Left kidney (tissue), 8 donors: ENCODE measurements at places on chromosomes 7 and 10. TPM values are rescaled to one million over a fixed set of nuclear protein-coding genes. Genes with fewer than 3 reads are reported as not detected.

GRCh38 chr7:134845461-134845860 lies 66.0 kb downstream of the CALD1 start:
- DNase-seq, result no peak

DNA sequence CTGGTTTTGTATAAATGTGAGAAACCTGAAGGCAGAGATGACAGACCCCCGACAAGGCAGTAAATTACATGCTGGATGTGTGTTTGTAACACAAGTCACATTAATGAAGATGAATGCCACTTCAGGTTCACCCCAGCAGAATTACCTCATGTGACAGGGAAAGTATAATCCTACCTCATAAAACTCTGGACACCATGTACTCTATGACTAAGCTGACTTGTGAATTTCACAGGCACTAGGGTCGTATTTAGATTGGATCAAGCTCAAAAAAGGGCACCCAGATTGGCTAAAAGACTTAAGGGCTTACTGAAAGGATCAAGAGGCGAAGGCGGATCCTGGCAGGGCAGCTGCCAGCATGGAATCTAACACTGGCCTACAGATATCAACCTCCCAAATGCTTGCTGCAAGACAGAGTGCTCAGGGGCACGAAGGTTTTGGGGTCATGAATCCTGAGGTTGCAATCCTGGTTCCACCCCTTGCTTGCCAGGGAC lies 161.4 kb downstream of the PIP4K2A start:
- peak; percentile 15 for DNase-seq

- DNase-seq, result no peak
Measured at GRCh38 chr7:103680161-103681144, 234.4 kb upstream of the SLC26A5 start.

RAB19 gene
- 2.9 TPM for polyA plus RNA-seq

GRCh38 chr10:62082271-62082656 lies 180.8 kb downstream of the ARID5B start:
- no peak for DNase-seq

- no peak for DNase-seq
Measured at GRCh38 chr7:18555120-18555519, 59.6 kb downstream of the HDAC9 start.

GRCh38 chr10:132947843-132948242 lies 5.5 kb upstream of the CFAP46 start:
- no peak for DNase-seq

DNA sequence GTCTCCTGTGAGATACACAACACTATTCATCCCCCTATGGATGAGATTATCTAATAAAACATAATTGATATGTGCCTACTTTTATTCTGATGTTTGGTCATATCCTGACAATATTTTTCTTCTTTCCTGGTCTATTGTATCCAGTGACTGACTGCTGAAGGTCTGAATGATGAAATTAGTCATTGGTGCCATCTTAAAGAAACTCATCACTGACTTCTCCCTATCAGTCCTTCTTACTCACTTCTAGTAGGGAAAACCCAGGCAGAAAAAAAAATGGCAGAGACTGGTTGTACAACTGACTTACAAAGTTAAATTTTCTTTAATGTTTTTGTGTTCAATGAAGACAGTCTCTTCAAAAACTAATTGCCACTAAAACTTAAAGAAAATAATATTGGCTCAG lies 377.4 kb downstream of the HTR7 start:
- DNase-seq, result no peak

DNA sequence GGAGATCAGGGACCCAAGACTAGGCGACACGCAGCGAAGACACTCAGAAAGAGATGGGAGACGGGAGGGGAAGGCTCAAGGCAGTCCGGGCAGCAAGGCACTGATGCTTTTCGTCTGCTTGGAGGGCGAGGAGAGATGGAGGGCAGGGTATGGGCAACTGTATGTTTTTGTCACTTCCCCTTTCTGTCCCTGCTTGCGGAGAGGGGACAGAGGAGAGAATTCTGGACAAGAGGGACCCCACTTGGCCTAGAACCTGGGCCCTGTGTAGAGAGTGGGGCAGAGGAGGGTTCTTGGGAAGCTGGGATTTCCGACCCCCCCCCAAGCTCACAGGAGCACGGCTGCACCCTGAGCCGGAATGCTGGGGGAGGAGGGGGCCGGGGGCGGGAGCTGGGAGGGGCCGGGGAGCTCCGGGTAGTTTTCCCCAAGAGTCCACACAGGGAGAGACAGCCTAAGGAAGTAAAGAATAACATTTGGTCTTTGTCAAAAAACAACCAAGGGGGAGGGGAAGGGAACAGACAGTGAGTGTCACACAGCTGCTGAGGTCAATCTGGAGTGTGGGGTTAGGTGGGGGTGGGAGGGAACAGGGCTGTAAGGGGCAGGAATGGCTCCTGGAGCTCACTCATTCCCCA lies 1.8 kb downstream of the LRCH4 start:
- DNase-seq, result no peak

CLIP2 gene
- 22.3 TPM for polyA plus RNA-seq

DNA sequence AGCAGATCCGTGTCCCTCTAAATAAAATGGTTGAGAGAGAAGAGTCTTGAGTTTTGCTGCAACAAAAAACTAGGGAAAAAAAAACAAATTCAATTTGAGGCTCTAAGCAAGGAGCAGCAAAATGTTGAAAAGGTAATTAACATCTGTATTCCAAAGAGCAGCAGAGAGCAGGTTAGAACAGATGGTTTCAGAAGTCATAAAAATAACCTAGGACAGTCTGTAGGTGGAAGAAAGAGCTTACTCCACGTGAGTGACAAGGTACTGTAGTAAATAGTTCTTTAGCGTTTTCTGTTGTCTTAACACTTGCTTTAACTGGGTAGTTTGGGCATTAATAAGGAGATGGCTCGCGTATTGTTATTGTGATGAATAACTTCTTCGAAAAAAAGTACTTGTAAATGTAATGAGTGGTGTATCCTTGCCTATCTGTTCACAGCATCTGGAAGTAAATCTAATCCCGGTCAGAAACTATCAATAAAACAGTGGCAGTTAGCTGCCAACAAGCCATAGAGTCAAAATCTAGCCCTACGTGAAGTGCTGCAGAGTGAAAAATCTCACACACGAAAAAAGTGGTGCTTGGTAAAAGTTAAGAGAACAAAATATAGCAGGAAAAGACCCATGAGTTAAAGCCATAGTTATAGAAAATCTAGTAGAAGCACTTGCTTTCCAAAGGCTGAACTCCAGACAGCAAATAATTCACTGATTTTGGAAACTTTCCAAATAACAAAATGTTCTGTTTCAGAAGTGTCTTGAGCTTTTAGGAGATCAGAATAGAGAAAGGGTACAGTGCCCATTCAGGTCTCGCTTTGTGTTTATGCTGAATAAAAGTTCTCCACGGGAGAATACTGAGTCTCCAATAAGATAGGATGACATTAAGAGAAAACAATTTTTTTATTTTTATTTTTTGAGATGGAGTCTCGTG lies 49.3 kb upstream of the PARD3 start:
- DNase-seq, result no peak

GRCh38 chr7:159136442-159136841 lies 8.2 kb downstream of the VIPR2 start:
- no peak for DNase-seq

NUTM2D gene
- polyA plus RNA-seq, result 12.7 TPM

CPN1 gene
- polyA plus RNA-seq, result 3.0 TPM

- peak; percentile 57 for DNase-seq
Measured at GRCh38 chr7:131859147-131859821, 302.9 kb upstream of the PODXL start.

SEMA3C gene
- polyA plus RNA-seq, result 23.3 TPM

CPA1 gene
- 1.9 TPM for polyA plus RNA-seq

DNA sequence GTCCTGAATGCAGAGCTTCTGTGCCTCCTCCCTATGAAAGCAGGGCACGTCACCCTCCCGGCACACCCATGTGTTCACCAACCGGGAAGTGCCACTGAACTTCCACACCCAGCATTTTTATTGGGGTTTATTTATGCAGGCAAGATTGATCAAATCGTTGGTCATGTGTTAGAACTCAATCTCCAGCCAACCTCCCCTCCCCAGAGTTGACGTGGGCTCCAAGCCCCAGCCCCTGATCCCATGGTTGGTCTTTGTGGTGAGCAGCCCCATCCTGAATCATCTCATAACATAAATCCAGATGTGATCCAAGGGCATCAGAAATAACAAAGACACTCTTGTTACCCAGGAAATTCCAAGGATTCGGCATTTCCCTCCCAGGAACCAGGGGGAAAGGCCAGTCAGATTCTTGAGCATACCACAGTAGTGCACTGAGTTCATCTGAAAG lies 151.2 kb downstream of the TPST1 start:
- no peak for DNase-seq

PRSS37 gene
- polyA plus RNA-seq, result 0.73 TPM

DNA sequence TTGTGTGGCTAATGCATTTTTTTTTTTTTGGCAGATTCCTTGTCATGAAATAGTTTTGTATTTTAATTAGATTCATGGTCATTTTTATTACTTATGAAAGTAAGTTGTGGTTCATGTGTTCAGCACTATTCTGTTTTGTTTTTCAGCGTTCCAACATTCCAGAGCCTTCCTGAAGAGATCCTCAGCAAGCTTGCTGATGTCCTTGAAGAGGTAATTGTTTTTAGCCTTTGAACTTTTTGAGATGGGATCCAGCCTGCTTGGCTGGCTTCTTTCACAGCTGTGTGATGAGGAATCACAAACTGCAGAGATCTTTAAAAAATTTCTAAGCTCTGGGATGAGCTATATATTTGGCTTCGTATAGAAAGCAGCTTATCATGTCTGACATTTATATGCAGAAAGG lies 208.0 kb upstream of the CSTF2T start:
- DNase-seq, result no peak

DNA sequence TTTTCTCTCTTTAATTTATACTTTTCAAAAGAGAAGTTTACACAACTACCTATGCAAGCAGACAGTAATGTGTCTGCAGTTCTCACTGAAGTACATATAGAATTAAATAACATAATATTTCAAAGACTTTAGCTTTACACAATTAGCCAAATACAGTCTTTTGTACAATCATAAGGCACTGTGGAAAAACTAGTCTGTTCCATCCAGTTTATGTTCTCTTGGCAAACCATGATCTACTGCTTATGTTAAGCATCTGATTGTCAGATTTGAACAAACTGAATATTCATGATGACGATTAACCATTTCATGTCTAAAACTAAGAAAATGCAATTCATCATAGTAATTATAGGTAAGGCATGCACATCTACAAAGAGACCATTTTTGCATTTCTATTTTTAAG lies 842 bp downstream of the SEMA3A start:
- no peak for DNase-seq

GRCh38 chr7:103851357-103851756 lies 138.1 kb downstream of the RELN start:
- peak; percentile 31 for DNase-seq

GRCh38 chr10:80158126-80158525 lies 25.6 kb downstream of the PLAC9 start:
- DNase-seq, result no peak

C7orf57 gene
- polyA plus RNA-seq, result 0.95 TPM

CPEB3 gene
- 3.3 TPM for polyA plus RNA-seq

DNA sequence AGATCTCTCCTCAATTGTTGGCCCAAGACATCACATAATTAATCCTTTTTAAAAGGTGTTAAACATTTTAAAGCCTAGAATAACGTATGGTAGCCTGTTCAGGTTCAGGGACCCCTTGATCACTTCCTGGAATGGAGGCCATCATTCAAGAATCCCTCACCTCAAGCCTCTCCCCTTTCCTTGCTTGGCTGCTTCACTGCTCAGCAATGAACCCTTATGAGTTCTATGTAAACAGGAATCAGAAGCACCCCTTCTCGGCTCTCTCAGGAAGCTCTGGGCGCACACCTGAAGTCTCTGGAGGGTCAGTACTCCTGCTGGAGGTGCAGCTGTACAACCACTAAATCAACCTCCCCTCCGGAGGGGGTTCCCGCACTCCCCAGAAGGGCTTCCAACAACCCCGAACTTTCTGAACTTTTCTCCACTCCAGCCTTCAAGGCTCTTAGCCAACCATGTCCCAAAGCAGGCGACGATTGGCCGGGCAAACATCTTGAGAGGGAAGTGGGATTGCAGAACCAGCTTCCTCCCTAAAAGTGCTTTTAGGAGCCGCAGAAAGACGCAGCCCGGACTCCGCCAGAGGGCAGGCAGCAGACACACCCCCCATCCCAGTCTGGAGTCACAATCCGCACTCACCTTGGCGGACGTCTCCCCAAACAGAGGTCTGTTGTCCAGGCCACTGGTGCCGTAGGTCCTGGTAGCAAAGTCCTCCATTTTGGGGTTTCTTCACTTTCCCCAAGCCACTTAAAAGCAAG lies 562 bp downstream of the TMEM243 start:
- DNase-seq, result peak; percentile 36

GRCh38 chr10:784403-785088 lies 95.1 kb upstream of the DIP2C start:
- peak; percentile 46 for DNase-seq

DNA sequence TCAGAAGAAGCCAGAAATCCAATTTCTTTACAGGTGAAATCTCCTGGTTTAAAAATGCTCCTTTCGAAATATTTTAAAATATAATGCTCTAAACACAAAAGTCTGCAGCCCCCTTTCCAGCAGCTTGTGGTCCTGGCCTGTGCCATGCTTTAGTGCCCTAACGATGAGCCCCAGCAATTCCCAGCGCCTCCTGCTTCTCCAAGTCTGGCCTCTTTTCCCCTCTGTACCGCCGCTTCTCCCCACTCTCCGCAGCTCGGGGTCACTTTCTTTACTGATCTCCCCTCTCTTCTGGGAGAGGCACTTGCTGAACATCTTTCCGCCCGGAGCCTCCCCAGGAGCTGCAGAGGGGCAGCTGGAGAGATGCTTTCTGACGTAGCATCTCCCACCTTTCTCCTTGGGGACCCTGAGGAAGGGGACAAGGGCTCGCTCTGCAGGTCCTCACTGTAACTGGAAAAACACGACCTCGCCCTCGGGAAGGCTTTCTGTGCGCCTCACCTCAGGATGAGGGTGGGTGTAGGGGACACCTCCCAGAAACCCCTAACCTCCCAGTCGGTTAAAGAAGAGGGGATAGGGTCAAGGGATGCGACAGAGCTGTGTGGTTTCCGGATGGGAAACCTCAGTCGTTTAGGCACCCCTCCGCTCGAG lies 565 bp upstream of the INA start:
- DNase-seq, result no peak

TAS2R41 gene
- not detected for polyA plus RNA-seq

DNA sequence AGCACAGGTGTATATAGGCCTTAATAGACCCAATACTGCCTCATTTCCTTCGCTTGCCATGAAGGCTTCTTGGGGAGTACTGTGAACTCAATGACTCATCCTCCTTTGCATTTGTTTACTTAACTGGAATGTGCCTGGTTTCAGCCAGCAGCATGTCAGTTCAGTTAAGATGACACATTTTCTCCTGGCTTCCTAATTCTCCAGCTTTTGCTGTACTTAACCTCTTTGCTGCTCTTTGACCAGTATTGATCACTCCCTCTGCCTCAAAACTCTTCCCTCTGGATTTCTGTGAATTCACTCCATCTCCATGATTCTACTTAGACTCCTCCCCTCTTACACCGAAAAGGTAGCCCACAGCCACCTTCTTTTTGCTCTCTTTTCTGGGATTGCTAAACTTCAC lies 135.7 kb downstream of the MAGI2 start:
- no peak for DNase-seq

TEX47 gene
- polyA plus RNA-seq, result not detected
